ENCODE measurements at places on chromosomes 3 and 15.

GRCh38 chr3:52005571-52005986, 9.9 kb upstream of the RPL29 start:
- no peak for DNase-seq

GRCh38 chr15:70008697-70009290, 88.9 kb downstream of the TLE3 start:
- DNase-seq: no peak

DNA sequence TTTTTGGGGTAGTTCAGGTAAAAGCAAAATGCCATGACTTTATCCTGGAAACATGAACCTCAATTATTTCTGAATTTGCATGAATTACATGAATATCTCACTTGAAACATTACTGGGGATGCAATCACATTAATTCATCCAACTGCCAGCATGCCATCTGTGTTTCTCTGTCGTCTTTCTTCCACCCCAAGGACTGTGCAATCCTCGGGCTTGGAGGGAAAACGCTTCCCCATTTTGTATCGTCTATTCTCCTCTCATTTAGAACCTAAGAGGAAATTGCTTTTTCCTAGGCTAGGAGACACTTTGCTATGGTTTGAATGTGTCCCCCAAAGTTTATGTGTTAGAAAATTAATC, 109.4 kb downstream of the SQOR start:
- DNase-seq: no peak

DNA sequence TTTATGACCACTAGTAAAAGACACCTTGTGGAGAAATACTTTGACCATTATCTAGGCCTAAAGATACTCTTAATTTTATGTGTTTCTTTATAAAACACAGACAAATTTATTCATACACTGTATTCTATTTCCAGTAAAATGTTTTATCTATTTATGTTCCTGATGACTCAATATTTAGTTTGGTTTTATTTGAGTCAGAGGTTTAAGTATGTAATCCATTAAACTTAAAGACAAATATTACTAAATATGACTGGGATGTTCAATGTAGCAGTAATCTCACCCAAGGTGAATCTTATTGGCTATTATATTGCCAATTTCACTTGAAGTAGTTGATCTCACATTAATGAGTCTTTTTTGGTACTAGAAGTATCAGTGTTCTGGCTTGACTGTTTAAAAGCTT, 799.7 kb downstream of the CADM2 start:
- DNase-seq: no peak

DNA sequence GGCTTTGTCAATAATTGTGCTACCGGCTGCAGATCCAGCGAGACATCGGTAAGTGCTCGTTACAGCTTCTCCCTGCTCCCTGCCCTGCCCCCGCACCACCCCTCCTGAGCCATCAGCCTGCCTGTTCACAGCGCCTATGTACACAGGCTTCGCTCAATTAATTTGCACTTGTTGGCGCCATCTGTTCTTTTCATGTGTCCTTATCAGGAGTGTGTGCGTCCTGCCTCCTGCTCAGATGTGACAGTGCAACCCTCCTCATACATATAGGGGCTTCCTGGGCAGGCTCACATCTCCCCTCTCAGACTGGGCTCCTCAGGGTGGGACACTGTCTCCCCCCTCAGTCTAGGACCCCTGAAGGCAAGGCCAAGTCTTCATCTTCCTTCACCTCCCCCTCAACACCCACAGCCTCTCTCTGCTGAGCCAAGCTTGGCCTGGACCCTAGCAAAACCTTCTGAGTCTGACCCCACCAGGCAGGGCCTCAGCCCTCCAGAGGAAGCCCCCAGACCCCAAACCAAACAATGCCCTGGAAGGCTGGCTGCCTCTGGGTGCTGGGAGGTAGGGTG, 54.9 kb downstream of the CYP11A1 start:
- DNase-seq: no peak

DNA sequence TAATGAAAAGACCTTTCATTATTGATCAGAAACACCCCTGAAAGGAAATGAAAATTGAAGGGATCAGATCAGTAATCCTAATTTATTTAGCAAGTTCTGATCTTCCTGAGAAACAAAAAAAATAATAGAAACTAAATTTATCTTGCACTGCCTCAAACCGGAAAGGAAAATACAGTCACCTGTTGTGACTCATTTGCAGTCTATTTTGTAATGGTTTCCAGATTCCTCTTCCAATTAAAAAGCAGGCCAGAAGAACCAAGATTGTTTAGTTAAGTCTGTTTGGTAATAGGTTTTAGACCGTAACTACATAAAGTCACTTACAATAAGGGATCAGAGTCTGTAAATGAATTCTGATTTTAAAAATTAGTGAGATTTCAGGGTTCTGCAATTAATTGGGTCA, 49.7 kb upstream of the ATOSA start:
- no peak for DNase-seq

GRCh38 chr3:58508437-58508836, 16.5 kb downstream of the KCTD6 start:
- DNase-seq: no peak

- DNase-seq: no peak
These were observed 7.5 kb downstream of the SLC49A4 start for GRCh38 chr3:122802323-122802722.

DNA sequence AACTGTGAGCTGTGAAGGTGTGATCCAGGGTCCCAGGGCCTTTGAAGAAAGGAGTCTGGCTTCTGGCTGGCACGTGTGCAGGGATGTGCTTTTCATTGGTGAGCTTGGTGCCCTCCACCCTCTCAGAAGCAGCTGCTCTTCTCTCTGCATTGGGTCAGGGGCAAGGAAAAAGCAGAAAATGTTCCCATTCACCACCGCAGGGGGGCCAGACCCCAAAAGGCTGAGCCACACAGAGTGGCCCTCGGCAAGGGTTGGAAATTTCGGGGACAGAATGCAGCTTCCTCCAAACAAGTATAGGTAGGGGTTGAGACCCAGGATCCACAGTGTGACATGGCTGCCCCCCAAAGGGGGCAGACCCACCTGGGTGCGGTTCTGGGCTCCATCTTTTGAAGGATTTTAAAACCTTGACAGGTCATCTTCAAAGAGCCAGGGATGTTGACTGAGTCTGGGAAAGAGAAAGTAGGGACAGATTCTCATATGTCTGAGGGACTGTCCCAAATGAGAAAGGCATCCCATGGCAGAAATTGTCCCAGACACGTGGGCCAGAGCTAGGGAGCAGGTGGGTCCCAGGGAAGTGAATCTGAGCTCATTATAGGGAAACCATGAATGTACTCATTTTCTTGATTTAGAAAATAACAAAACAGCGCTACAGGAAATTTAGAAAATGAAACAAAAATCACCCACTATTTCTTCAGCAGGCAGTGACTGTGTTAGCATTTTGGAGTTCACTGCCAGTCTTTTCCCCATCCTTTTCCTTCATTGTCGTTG, 2.7 kb downstream of the CSK start:
- no peak for DNase-seq

GRCh38 chr3:162077108-162077507, 580.5 kb downstream of the OTOL1 start:
- DNase-seq: no peak

- no peak for DNase-seq
These were observed 305.5 kb upstream of the DPH6 start for GRCh38 chr15:35851491-35851890.

DNA sequence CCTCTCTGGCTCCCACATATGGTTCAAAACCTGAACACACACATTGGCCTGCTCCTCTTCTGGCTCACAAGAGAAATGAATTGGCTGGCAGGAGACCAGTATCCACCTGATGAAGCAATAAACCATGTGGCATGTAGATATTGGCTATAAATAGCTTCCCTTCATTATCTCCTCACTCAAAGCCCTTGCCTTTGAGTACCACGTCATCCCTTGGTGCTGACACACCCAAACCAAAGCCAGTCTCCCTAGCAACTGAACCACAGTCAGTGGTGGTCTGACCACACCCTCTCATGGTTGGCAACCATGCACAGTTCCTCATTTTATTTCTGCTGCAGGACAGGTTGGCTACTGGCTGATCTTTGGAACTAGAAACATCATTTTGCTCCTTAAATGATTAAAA, 98.8 kb downstream of the ZNF621 start:
- no peak for DNase-seq

GRCh38 chr3:96347289-96347688, 467.1 kb upstream of the EPHA6 start:
- DNase-seq: no peak

- no peak for DNase-seq
These were observed 2.6 kb downstream of the KIF7 start for GRCh38 chr15:89652666-89653065.

DNA sequence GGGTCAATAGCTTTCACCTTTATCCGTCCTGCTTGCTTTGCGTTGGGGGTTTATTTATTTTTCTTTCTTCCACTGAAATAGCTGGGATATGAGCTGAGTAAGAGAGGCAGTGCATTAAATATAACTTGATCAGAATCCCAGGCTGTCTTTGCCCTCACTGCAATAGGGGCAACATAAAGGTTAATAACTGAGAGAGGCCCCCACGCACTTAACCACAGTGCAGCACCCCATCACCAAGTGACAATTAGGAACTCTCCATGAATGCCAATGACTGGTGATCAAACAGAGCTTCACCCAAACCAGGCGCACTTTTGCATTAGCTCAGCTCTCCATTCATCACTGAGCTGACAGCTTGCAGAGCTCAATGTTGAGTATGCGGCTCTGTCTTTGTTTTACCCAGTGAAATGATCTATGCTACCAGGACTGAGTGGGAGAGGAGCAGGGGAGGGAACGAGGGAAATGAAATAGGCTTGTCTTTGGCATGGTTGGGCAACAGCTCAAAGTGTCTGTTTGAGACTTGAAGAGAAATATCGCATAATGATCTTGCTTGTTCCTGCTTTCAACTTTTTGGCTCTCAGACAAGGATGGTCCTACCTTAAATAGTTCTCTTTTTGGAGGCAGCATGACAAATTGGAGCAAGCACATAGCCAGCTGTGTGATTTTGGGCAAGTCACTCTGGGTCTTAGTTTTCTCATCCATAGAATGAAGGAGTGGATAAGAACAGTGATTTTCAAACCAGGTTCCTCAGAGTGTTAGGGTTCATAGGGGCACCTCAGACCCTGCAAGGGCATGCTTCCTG, 14.5 kb upstream of the GLCE start:
- DNase-seq: no peak

- DNase-seq: no peak
These were observed 527.6 kb downstream of the DIPK2A start for GRCh38 chr3:144499001-144499930.

GRCh38 chr3:15542614-15543013, 21.1 kb upstream of the COLQ start:
- DNase-seq: no peak

DNA sequence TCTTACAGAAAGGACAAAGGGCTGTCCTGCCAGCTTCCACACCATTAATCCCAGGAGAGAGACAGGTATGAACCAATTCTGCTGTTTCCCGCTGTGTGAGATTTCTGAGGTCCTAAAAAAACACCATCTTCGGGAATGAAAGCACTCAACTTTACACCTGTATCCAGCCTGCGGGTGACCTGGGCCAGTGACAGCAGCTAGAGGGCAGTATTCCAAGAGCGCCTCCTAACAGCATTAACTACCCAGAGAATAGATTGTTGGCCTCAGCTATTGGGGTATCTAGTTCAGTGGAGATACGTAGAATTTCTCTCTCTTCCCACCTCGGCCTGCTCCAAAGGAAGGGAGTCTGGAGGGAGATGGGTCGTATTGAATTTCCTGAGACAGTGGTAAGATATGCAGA, 55.1 kb downstream of the WDR76 start:
- DNase-seq: no peak

DNA sequence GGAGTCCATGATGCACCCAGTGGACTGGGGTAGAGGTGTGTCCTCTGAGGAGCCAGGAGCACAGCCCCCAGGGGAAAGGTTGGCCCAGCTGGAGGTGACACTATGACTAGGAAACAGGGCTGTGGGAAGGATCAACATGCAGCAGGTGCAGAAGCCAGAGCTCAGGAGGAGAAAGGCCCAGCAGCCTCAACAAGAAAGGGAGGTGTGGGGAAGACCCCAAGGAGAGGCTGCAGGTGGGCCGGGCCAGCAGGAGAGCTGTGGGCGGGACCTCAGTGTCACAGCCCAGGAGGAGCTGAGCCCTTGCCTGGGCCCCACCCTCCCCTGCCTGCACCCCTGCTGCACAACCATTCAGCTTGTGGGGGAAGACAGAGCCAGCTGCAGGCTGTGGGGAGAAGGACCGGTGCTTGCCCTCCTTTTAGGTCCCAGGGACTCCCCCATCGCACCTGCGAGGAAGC, 18.4 kb upstream of the KLF13 start:
- DNase-seq: no peak

DNA sequence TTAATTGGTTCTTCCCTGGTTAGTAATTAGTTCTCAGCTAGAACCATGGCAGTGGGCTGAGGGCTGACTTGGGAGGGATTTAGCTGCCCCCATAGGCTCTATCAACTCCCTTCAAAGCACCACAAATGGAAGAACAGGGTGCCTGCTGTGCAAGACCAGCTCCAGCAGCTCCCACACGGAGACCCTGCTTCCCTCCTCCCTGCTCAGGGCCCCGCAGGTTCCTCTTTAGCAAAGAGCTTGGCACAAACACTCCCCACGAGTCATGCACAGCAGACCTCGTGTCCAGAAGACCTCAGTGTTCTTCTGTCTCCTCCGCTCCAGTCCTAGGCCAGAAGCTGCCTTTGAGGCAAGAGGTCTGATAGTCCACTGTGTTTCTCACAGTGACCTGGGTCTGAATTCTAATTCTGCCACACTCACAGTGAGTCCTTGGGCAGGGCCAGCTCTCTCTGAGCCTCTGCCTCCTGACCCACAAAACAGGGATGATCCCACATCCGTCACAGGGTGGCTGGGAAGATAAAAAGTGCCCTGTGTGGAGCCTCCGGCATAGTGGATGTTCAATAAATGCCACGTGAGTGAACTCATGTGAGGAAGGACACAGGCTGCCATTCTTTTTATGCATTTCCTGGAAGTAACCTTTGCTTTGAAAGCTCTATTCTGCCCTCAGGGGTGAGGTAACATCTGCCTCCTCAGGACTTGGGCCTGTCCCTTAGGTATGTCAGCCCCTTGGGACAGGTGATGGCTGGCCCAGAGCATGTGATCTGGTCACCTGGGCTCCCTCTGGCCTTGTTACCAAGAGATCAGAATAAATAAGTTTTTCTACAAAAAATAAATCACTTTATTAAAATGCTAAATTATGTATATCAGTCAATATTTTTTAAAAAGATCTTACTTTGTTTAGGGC, 7.6 kb downstream of the RAB6B start:
- DNase-seq: no peak

- no peak for DNase-seq
These were observed 21.2 kb upstream of the XIRP1 start for GRCh38 chr3:39213613-39214012.

- no peak for DNase-seq
These were observed 158.9 kb downstream of the FOXB1 start for GRCh38 chr15:60162968-60163355.

DNA sequence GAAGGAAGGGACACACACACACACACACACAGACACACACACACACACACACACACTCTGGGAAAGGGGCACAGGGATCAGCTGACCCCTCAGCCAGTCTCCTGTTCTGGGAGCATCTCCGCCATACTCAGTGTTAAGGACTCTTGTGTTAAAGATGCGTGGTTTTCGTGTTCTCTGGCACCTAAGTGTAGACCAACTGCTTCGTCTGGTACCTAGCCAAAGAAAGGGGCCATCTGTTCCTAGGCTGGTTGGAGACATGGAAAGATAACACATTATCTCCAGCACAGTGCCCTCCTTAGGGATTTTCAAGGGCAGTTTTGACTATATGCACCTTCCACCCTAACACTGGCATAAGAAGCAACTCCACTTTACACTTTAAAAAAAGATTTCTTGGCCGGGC, 65.1 kb downstream of the EPHB1 start:
- DNase-seq: no peak
